ENCODE measurements at places on chromosomes 4 and X.

- DNase-seq = no peak
Measured at GRCh38 chr4:1323635-1324442, 23.2 kb upstream of the UVSSA start.

- DNase-seq = no peak
Measured at GRCh38 chr4:39304651-39305050, 61.5 kb downstream of the RFC1 start.

DNA sequence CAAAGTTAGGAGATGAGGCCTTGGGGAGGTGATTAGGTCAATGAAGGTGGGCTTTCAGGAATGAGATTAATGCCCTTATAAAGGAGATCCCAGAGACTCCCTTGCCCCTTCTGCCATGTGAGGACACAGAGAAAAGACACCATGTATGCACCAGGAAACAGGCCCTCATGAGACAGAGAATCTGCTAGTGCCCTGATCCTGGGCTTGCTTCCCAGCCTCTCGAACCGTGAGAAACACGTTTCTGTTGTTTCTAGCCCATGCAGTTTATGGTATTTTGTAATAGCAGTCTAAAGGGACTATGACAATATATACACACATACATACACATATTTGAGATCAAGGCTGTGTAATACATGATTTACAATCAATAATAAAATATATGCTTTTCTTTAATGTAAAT, 41.4 kb upstream of the ENPP6 start:
- DNase-seq = no peak

DNA sequence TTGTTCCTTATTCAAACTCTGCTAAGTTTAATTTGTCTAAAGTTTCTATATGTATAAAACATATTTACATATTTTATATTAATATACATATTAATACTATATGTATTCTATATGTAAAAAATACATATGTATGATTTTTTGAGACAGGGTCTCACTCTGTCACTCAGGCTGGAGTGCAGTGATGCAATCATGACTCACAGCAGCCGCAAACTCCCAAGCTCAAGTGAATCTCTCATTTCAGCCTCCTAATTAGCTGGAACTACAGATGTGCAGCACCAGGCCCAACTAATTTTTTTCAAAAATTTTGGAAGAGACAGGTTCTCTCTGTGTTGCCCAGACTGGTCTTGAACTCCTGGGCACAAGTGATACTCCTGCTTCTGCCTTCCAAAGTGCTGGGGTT, 684.9 kb downstream of the TRAM1L1 start:
- DNase-seq = no peak

DNA sequence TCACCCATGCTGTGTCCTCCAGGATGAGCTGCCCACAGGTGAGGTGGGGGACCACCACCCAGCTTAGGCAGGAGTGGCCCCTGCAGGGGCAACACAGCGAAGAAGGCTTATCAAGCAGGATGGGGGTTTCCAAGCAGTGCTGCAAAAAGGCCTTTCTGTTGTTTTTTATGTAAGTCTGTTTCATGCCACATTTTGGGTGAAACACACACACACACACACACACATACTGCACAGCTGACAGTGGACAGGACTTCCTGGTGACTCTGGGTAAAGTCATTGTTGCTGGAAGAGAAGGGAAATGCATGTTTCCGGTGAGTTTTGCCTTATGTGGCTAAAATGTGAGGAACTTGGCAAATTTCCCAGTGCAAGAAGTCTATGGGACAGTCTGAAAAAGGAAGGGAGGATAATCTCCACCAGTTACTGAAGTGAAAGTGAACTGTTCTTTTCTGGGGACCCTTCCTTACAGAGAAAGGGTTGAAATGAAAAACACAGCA, 119.2 kb downstream of the IRF2 start:
- no peak for DNase-seq

DNA sequence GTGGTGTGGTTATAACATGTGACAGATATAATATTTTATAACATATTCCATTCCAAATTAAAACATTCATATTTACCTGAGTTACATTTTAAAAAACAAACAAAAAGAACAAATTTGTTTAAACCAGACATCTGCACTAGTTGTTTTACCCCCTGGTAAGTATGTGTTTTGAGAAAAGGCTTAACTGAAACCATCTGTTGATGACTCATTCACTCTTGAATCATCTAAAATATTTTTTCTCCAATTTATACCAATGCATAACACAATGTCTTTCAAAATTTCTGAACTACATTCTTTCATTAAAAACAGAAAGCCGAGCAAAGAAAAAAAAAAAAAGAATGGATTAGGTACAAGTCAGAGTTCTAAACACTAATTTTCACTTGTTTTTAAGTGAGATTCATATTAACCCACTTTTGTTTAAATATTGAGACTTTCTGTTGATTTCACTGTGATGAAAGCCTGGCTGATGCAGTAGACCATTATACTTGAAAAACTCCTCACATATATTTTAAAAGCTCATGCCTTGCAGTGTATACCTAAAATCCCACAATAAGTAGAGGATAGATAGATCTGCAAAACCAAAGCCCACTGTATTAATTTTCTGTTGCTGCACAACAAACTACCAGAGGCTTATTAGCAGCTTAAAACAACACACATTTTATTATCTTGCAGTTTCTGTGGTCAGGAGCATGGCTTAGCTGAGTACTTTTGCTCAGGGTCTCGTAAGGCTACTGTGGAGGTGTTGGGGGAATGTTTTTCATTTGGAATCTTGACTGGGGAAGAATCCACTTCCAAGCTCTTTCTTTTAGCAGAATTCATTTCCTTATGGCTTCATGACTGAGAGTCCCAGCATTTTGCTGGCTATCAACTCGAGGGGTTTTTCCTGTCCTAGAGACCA, 221.5 kb downstream of the PCDH18 start:
- no peak for DNase-seq

DNA sequence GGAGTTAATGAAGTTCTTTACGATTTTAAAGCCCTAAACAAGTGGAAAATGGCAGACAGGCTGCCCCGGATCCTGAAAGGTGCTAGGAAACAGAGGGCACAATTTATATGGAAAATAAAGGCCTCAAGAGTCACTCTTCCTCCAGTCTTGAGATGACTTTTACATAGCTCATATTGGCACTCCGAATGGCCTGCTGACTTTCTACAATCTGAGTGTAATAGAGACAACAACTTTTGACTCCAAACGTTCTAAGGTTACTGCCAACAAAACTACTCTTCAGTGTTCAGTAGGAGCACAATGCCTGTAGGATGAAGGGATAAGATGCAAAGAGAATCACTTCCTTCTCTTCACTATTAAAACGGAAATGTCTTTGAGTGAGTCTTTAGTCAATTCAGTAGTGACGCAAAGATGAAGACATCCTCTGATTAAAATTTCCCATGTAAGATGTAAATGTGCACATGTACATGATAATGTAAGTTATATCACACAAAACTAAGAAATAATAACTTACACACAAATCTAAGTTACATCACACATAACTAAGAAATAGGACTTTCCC, 40.5 kb downstream of the VEGFC start:
- no peak for DNase-seq

GRCh38 chr4:60404027-60404426, 796.1 kb upstream of the ADGRL3 start:
- no peak for DNase-seq

GRCh38 chrX:149877157-149877556, 3.8 kb upstream of the MAGEA8 start:
- DNase-seq = no peak

Data from CD4-positive, alpha-beta memory T cell (primary cell).